ENCODE measurements at places on chromosomes 6 and 20.
A peak's percentile ranks its signal among the peaks of the same experiment; 100 is the strongest.

GRCh38 chr6:143516690-143517446 lies 5.3 kb upstream of the FUCA2 start:
- H3K4me1 ChIP-seq: peaks cover 3% of the 10 kb centered on the region
- no peaks in the 10 kb centered on the region for H3K36me3 ChIP-seq
- no peak overlapping the region for H3K27ac ChIP-seq
- no peak overlapping the region for H3K4me3 ChIP-seq

- no peaks in the 10 kb centered on the region for H3K36me3 ChIP-seq
- H3K4me3 ChIP-seq: no peak overlapping the region
- DNase-seq: no peak
- no peaks in the 10 kb centered on the region for H3K4me1 ChIP-seq
- no peak overlapping the region for H3K27ac ChIP-seq
These were observed 47.7 kb downstream of the DNAH8 start for GRCh38 chr6:38762848-38763247.

GRCh38 chr6:145489583-145489982 lies 245.7 kb downstream of the EPM2A start:
- H3K36me3 ChIP-seq: no peaks in the 10 kb centered on the region
- H3K4me3 ChIP-seq: no peak overlapping the region
- H3K27ac ChIP-seq: no peak overlapping the region
- no peaks in the 10 kb centered on the region for H3K4me1 ChIP-seq
- no peak for DNase-seq
- no peaks in the 10 kb centered on the region for H3K27me3 ChIP-seq

- H3K4me1 ChIP-seq: no peaks in the 10 kb centered on the region
- no peak overlapping the region for H3K4me3 ChIP-seq
- no peak for DNase-seq
- H3K36me3 ChIP-seq: no peaks in the 10 kb centered on the region
- no peaks in the 10 kb centered on the region for H3K27me3 ChIP-seq
- no peak overlapping the region for H3K27ac ChIP-seq
These were observed 76.0 kb upstream of the PCSK2 start for GRCh38 chr20:17150858-17151257.

DNA sequence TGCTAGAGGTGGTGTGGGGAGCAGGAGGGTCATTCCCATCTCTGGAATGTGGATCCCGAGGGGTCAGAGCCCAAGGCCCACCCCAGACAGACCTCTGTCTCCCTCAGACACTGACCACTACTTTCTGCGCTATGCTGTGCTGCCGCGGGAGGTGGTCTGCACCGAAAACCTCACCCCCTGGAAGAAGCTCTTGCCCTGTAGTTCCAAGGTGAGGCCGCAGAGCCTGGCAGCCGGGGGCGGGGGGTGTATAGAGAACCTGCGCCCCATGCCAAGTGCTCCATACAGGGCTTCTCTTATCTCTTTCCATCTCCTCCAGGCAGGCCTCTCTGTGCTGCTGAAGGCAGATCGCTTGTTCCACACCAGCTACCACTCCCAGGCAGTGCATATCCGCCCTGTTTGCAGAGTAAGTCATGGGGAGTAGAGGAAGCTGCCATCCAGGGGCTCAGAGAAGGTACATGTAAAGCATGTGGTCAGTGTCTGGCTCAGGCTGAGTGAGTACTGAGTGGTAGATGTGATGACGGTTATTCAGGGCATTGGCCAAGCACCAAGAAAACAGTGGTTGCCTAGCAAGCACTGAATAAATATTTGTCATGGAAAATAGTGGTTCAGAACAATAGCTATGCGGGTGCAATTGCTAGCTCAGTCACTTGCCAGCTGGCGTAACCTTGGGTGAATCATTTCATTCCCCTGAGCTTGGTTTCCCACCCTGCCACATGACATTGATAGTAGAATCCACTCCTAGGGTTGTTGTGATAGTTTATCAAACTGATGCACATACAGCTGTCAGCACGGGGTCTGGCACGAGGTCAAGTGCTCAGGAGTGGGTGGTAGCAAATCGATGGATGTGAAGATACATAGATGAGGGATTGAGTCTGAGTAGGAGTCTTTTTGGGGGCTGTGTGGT lies 3.5 kb downstream of the PIGT start:
- H3K27me3 ChIP-seq: no peaks in the 10 kb centered on the region
- H3K4me3 ChIP-seq: no peak overlapping the region
- DNase-seq: no peak
- H3K27ac ChIP-seq: no peak overlapping the region
- H3K36me3 ChIP-seq: peaks cover 22% of the 10 kb centered on the region

GRCh38 chr6:53410508-53411258 lies 61.9 kb upstream of the ELOVL5 start:
- no peaks in the 10 kb centered on the region for H3K4me1 ChIP-seq
- H3K27me3 ChIP-seq: no peaks in the 10 kb centered on the region
- peak; percentile 16 for DNase-seq
- no peaks in the 10 kb centered on the region for H3K36me3 ChIP-seq
- H3K27ac ChIP-seq: no peak overlapping the region
